T-helper 1 cell (primary cell): ENCODE measurements at places on chromosomes 4 and X.

GRCh38 chr4:8459867-8460445, 19.4 kb downstream of the TRMT44 start:
- DNase-seq = no peak

- DNase-seq = no peak
These were observed 7.3 kb downstream of the XK start for GRCh38 chrX:37692918-37693317.

DNA sequence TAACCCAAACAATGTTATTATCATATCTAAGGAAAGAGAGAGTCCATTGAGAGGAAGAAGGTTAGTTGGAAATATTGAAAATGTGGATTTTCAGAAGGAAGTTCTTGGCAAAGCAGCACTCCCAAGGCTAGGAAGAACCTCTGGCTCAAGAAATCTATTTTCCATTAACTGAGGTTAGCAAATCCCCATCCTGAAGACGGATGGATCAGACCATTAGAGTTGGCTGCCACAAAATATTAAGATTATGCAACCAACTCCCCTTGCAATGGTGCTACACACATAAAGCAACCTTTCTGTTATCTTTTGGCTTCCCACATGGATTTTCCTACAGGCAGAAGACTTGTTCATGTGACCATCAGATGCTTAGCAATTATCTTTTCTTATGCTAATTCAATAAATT, 96.3 kb downstream of the COL4A6 start:
- no peak for DNase-seq

- DNase-seq = no peak
These were observed 13.7 kb downstream of the ADH6 start for GRCh38 chr4:99205153-99205979.

GRCh38 chr4:47729131-47729680, 108.7 kb downstream of the CORIN start:
- DNase-seq = no peak

DNA sequence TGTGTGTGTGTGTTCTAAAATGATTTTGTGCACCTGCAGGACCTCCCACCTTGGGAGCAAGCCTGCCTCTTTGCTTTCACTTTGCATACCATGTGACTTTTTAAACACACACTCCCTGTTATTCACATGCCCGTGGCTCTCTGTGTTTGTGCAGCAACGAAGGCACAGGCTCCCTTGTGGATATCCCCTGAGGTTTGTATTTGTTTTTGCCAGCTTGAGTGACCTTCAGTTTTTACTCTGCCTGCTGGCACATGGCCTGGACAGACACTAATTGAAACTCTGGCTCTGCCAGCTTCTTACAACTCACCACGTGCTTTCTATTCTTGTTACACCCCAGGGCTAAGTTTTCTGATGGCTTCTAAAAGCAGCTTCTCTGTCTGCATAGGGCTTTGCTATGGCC, 885.8 kb downstream of the SH3BGRL start:
- DNase-seq = no peak

DNA sequence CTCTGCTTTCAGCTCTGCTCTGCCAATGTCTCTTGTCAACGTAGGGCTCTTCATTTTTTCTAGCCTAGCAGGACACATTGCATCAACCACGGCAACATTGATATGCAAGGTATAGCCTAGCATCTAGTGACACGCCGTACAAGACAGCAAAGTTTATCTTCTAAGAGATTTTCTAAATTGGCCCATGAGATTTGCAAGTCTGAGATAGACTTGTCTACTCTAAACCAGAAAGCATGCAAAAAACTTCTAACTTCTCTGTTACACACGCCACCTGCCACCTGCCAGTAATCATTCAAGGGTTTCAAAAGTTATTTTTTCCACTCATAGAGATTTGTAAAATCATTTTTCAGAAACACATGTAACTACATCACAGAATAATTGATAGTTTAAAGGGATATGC, 1265.7 kb downstream of the C4orf33 start:
- no peak for DNase-seq

GRCh38 chr4:147220833-147221232, 260.1 kb upstream of the EDNRA start:
- no peak for DNase-seq

GRCh38 chr4:53601251-53601764, 10.0 kb upstream of the LNX1 start:
- no peak for DNase-seq

DNA sequence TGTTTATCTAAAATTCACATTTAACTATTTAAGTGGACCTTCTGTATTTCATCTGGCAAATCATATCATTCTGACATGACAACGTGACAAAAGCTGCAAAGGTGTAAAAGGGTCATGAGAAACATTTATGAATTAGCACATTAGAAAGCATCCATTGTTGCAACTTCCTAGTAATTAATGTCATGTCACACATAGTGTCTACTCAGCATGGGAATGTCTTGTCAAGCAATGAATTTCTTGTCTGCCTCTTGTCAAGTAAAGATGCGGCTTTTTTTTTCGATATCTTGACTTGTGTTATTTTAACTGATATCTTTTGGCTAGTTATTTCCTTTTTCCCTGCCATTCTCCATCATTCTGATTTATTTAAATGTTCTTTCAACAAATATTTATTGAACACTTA, 463.5 kb upstream of the CXorf51B start:
- no peak for DNase-seq

DNA sequence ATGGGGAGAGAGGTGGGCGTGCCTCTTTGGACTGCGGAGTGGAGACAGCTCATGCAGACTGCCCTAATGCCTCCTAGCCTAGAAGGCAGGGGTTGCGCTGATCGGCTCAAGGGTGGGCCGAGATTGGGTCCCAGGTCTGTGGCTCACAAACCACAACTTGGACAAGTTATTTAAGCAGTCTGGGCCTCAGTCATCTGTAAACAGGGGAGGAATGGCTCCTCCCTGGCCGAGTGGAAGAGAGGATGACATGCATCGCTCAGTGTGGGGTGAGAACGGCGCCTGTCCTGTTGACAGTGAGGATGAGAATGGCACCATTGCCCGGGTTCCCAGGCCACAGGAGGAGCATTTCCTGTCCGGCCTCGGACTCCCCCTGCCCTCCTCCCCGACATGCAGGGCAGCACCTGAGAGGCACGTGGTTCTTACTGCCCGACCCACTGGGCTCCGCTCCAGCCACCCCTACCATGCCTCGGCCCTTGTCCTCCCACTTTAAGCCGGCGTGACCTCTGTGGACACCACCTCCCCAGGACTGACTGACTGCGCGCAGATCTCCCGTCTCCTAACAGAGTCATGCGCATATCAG, 40.3 kb upstream of the GRPEL1 start:
- DNase-seq = no peak

- DNase-seq = no peak
These were observed at the start of gene TBC1D9 for GRCh38 chr4:140756319-140757231. Gene TBC1D9, minus strand, starts transcription at chr4:140756385. Its CDS starts 340 bp downstream, at chr4:140756045.

DNA sequence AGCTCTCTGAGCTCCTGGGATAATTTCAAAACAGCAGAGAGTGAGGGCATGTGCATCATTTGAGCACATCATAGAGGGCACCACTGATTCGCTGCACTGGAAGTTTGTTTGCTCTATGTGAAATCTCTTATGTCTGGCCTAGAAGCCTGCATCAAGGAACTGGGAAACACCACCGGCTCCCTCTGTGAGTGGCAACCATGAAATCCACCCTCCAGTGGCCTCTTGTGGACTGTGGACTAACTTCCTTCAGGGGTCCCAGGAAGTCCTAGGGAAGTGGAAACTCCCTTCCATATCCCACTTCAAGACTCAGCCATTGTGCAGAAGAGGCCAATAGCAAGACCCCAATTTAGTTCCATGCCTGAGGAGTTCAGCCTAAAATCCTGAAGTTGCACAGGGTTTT, 48.0 kb upstream of the IGFBP7 start:
- no peak for DNase-seq

- DNase-seq = no peak
These were observed 50.5 kb downstream of the TBC1D14 start for GRCh38 chr4:6960154-6960553.
